IMR-90 (cell line): ENCODE measurements at places on chromosomes 5 and 9. TPM values are rescaled to one million over a fixed set of nuclear protein-coding genes. Genes with fewer than 3 reads are reported as not detected.

MAMDC4 gene
- 0.18 and 0.28 TPM in 2 replicates for total RNA-seq

PPP3R2 gene
- not detected in 2 replicates for total RNA-seq

PCDHB16 gene
- total RNA-seq = 0.18 and 0.56 TPM in 2 replicates

BTNL3 gene
- total RNA-seq = not detected in 2 replicates

PCDHGB7 gene
- total RNA-seq = 5.8 and 6.3 TPM in 2 replicates

PCDHA5 gene
- total RNA-seq = not detected in 2 replicates

PROB1 gene
- total RNA-seq = under 0.01 TPM in 2 replicates

TAF1L gene
- total RNA-seq = under 0.01 TPM in 1 of 2 replicates, not detected in the other

POU4F3 gene
- total RNA-seq = not detected in 2 replicates

G3BP1 gene
- 272 and 482 TPM in 2 replicates for total RNA-seq

HAPLN1 gene
- under 0.01 and 0.56 TPM in 2 replicates for total RNA-seq

SETD9 gene
- total RNA-seq = 8.1 and 8.9 TPM in 2 replicates

SLC46A2 gene
- total RNA-seq = not detected in 2 replicates

PALM2AKAP2 gene
- 14.2 and 20.6 TPM in 2 replicates for total RNA-seq

PCDHA9 gene
- under 0.01 TPM in 2 replicates for total RNA-seq

NKD2 gene
- total RNA-seq = not detected in 2 replicates

BRD3 gene
- 2.2 and 3.6 TPM in 2 replicates for total RNA-seq

EQTN gene
- not detected in 2 replicates for total RNA-seq

SHISAL2B gene
- not detected in 2 replicates for total RNA-seq

QRFP gene
- total RNA-seq = not detected in 2 replicates

CORO2A gene
- 1.9 and 2.2 TPM in 2 replicates for total RNA-seq

CAMK2A gene
- total RNA-seq = under 0.01 and 0.18 TPM in 2 replicates

GBA2 gene
- total RNA-seq = 14.2 and 18.1 TPM in 2 replicates

RAD17 gene
- total RNA-seq = 10.9 and 13.3 TPM in 2 replicates

C5orf52 gene
- not detected in 2 replicates for total RNA-seq

NIPAL4 gene
- total RNA-seq = 0.18 and 0.28 TPM in 2 replicates

GAPT gene
- not detected in 2 replicates for total RNA-seq

CTXN3 gene
- total RNA-seq = not detected in 2 replicates

TAF11L10 gene
- not detected in 2 replicates for total RNA-seq

C1QTNF3 gene
- total RNA-seq = 0.28 and 1.4 TPM in 2 replicates

SLC27A6 gene
- under 0.01 and 0.28 TPM in 2 replicates for total RNA-seq

RIMOC1 gene
- total RNA-seq = 4.1 and 10.3 TPM in 2 replicates

PSD2 gene
- total RNA-seq = not detected in 2 replicates

TBCA gene
- total RNA-seq = 6.1 and 28.6 TPM in 2 replicates

STC2 gene
- total RNA-seq = 87.5 and 259 TPM in 2 replicates

GFI1B gene
- not detected in 2 replicates for total RNA-seq

PDGFRB gene
- 81.9 and 108 TPM in 2 replicates for total RNA-seq

PCDHGA6 gene
- 4.1 and 4.2 TPM in 2 replicates for total RNA-seq

MIGA2 gene
- total RNA-seq = 9.7 and 12.5 TPM in 2 replicates

HAVCR1 gene
- total RNA-seq = not detected in 2 replicates

SCGB3A2 gene
- not detected in 2 replicates for total RNA-seq

PCDHAC2 gene
- not detected in 2 replicates for total RNA-seq

ZNF346 gene
- total RNA-seq = 14.7 and 15.1 TPM in 2 replicates

SEMA5A gene
- total RNA-seq = 9.9 and 12.5 TPM in 2 replicates

DNAI1 gene
- not detected in 2 replicates for total RNA-seq

FGFR4 gene
- 0.90 and 1.7 TPM in 2 replicates for total RNA-seq

ANKRD20A1 gene
- under 0.01 and 0.18 TPM in 2 replicates for total RNA-seq

RFESD gene
- total RNA-seq = 2.7 and 3.6 TPM in 2 replicates

SUSD3 gene
- 0.28 and 0.54 TPM in 2 replicates for total RNA-seq

RAD50 gene
- total RNA-seq = 5.2 and 13.3 TPM in 2 replicates

CCNI2 gene
- total RNA-seq = not detected in 2 replicates

GRIA1 gene
- 1.3 and 1.4 TPM in 2 replicates for total RNA-seq

ARHGEF39 gene
- 0.56 and 2.5 TPM in 2 replicates for total RNA-seq

ANKRD31 gene
- under 0.01 TPM in 2 replicates for total RNA-seq

WDR70 gene
- total RNA-seq = 29.9 and 33.1 TPM in 2 replicates

SH3PXD2B gene
- 7.8 and 8.2 TPM in 2 replicates for total RNA-seq

DMRT2 gene
- not detected in 2 replicates for total RNA-seq
